ENCODE measurements at places on chromosomes 1 and 21.

DNA sequence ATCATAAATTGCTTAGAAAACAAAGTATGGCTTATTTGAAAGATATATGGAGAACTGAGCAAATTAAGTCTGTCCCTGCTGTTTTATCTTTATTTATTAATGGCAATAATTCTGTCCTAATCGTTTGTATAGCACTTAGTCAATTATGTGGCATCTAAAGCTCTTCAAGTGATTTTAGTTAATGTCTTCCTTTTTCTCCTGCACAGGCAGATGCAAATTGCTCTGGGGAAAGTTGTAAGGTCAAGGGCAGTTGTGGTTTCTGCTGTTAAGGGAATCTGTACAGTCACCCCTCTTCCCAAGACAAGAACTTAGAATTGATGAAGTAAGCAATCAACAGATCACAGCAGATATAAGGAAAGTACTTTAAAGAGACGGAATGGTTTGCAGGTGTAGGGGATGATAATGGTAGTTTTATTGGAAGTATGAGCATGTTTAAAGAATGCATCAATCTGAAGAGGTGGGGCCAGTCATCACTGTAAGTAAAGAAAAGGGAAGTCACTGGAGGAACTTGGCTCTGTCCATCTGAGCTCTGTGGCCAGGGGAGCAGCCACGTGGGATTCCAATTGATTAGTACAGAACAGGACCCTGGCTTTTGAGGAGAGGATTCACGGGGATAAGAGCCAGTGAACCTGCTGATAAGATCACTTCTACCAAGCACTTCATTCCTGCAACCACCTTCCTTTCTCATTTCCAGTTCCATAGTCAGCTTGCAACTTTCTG, 116.0 kb upstream of the KCNJ6 start:
- no peak for DNase-seq

DNA sequence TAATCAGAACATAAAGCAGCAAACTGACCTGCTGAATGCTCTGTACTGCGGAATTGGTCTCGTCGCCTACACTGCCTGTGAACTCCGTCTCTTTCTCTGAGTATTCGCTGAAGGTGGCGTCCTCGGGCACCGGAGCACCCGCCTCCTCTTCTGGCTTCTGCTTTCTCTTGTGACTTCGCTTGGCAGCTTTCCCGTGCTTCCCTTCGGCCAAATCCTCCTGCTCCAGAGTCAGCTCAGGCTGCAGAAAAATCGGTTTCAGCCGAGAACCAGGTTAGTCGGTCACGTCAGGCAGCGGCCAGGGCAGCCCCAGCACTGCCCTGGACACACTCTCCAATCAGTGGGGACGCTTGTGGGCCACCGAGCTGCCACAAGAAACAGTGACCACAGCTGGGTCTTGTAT, 35.8 kb upstream of the RIPK4 start:
- no peak for DNase-seq

GRCh38 chr1:234554218-234554697, 55.7 kb downstream of the IRF2BP2 start:
- DNase-seq = no peak

DNA sequence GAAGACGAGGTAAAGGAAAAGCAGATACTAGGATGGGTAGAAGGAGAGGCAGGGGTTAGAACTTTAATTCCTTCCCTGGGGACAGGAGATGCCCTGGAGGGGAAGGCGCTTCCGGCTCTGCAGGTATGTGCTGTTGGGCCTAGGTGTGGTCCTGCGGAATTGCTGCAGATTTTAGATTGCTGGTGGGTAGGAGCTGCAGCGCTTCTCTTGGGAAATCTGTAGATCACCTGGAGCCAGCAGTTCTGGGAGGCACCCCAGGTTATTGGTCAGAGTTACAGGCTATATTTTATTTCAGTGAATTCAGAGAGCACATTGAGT, 1.1 kb downstream of the MGST3 start:
- no peak for DNase-seq

GRCh38 chr1:241536304-241536703, 4.1 kb downstream of the KMO start:
- DNase-seq = no peak

DNA sequence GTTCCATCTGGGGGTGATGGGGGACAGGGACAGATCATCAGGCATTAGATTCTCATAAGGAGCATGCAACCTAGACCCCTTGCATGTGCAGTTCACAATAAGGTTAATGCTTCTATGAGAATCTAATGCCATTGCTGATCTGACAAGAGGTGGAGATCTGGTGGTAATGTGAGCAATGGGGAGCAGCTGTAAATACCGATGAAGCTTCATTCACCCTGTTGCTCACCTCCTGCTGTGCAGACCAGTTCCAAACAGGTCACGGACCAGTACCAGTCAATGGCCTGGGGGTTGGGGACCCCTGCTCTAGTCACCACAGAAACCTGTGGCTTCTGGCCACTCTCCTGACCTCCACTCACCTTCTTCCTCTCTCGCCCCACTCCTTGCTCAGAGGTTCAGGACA, 229.9 kb downstream of the PTPRU start:
- DNase-seq = no peak

DNA sequence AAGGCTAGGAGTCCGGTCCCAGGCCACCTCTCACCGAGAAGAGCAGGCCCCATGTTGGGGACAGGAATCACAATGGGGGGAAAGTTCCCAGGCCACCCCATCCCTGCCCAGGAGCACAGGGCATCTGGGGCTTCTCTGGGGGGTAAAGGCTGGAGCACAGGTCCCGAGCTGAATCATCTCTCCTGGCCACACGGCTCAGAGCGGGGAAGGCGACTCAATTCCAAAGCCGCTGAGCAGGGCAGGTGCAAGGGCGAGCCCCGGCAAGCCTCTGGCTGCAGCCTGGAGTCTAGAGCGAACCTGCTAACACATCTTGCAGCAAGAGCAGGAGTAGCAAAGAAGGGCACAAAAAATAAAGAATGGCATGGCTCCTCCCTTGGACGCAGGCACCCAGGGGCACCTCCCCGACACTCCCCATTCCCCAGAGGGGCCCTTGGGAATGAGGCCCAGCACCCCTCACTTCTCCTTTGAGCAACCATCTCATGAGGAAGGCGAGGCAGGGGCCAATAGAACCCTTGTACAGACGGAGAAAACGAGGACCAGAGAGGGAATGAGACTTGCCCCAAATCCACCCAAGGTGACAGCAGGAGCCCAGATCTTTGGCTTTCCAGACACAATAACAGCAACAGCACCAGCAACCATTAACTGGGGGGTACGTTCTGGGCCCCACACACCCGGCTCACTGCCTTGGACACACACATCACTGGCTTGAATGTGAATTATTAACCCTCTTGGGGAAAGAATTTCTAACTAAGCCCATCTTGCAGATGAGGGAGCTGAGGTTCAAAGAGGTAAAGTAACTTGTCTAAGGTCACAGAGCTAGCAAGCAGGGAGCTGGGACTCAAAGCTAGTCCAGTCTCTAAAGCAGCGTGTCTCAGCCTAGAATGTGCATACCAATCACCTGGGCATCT, 20.7 kb upstream of the ALDH4A1 start:
- DNase-seq = no peak

- DNase-seq = no peak
Observed at GRCh38 chr1:43039228-43040055, 80.8 kb upstream of the SLC2A1 start.

GRCh38 chr1:4076346-4076745, 176.3 kb upstream of the C1orf174 start:
- no peak for DNase-seq

DNA sequence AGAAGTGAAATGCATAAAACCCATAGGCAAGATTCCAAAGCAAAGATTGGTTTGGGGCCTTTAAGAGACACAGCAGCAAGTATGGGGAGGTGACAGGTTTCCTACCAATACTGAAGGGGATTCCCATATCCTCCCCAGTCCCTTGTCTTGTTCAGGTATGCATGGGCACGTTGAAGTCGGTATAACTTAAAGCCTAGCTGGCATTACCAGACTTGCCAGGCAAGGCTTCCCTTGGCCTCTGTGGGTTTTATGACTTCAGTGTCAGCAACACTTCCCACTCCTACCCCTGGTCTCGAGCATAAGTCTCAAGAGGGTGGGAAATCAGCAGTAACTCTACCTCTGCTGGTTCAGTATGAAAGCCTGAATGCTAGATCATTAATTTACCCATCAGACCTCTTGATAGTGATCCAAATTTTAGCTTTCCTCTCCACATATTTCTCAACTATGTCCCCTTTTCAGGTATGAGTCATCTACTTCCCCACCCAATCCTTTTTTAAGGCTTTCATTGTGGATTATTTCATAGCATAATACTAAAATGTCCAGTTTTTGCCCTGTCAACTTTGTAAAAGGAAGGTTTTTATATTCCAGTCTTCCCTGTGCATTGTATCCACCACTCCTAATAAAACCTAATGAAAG, 6.8 kb downstream of the CYP4X1 start:
- DNase-seq = no peak
